GM03348 (cell line): ENCODE measurements at places on chromosomes 6 and 20.

- DNase-seq, result no peak
Observed at GRCh38 chr20:35436177-35436573, 1.9 kb downstream of the GDF5 start.

DNA sequence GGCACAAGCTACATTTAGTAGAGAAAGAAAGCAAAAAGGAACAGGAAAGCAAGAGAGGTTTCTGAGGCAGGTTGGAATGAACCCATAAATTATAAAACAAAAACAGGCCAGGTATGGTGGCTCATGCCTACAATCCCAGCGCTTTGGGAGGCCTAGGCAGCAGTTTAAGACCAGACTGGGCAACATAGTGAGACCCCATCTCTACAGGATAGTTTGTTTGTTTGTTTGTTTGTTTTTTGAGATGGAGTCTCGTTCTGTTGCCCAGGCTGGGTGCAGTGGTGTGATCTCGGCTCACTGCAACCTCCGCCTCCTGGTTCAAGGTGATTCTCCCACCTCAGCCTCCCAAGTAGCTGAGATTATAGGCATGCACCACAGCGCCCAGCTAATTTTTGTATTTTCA is 49.0 kb downstream of the AFG1L start:
- DNase-seq, result no peak

DNA sequence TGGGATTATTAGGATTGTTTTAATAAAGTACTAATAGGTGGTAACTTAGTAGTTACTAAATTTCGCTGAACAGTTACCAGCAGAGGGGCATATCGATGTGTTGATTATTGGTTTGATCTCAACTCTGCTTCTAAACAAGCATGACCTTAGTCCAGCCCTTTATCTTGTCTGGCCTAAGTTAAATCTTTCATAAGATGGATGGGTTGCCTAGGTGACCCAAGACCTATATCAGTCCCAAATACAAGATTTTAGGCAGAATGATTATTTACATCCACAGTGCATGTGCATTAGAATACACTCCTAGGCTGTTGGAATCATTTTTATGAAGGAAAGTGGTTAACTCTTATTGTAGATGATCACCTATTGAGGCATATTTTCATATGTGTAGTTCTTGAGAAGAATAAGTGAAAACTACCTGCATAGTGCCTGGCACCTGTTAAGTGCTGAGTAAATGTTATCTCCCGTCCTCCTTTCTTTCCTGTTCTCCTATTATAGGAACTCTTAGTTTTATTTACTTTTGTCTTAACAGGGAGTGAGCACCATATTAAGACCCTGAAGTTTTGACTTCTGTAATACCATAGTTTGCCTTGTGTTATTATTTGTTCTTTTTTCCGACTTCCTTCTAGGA is 1.1 kb downstream of the HSF2 start:
- no peak for DNase-seq

DNA sequence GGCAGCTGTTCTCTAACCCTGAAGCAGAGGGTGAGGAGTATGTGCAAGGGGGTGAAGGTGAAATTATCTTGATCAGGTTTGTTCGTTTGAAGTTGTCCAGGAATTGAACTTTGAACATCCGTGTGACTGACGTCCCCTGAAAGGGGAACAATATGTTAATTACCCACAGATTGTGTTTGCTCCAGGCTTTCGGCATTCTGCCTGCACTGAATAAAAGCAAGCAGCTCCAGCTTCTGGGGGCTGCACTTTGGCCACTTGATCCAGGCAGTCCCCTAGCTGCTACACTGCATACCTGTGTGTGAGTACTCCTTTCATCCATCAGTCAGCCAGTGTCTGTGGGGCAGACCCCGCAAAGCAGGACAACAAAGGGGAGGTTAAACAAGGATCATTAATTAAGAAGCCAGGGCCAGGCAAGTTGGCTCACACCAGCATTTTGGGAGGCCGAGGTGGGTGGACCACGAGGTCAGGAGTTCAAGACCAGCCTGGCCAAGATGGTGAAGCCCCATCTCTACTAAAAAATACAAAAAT is 104.8 kb upstream of the BTN3A2 start:
- DNase-seq, result no peak

GRCh38 chr6:53309901-53310300 is 38.8 kb downstream of the ELOVL5 start:
- DNase-seq, result no peak

DNA sequence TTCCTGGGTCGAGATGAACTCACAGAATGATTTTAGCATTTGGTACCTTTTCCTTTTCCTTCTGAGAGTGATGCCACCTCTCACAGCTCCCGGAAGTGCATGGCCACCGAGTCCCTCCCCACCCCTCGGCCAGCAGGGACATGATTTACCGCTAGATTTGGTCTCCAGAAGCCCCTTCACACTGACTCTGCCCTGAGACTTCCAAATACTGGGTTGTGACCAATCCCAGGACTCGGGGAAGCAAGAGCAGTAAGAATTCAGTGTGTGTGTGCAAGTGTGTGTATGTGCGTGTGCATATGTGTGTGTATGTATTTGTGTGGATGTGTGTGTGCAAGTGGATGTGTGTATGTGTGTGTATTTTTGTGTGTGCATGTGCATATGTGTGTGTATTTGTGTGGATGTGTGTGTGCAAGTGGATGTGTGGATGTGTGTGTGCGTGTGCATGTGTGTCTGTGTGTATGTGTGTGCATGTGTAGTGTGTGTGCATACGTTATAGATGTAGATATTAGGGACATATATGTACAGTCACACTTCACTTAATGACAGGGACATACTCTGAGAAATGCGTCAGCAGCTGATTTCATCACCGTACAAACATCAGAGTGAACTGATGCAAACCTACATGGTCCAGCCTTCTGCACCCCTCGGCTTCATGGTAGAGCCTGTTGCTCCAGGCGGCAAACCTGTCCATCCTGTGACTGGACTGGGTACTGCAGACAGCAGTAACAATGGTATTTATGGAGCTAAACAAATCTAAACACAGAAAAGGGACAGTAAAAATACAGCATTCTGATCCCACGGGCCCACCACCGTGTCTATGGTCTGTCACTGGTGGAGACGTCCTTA is 374.5 kb downstream of the TAF4 start:
- DNase-seq, result no peak

DNA sequence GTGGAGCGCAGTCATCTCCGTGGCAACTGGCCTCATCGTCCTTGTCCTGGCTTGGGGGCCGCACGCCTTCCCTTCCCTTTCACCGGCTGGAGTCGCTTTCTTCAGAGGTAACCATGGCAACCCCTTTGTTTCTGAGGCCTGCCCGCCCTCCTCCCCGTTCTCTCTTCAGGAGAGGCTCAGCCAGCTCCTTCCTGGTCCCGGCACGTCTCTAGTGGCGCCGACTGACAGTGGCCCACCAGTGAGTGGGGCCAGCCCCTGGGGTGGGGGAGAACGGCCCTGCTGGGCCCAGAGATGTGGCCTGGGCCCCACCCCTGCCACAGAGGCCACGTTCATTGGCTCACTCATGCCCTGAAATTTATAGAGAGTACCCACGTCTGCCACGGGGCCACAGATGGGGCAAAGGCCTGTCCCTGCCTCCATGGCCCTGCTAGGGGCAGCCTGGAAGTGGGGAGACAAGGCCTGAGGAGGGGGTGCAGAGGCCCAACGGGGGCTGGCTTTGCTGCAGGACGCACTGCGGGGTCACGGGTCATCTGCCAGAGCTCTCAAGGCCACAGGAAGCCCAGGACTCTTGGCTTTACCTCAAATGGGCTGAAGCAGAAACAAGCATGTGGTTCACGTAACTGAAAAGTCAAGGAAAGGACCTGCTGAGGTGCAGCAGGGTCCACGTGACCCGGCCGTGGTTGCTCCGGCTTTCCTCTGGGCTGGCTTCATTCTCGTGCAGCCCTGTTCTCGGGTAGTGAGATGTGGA is 1.4 kb upstream of the OSBPL2 start:
- no peak for DNase-seq

DNA sequence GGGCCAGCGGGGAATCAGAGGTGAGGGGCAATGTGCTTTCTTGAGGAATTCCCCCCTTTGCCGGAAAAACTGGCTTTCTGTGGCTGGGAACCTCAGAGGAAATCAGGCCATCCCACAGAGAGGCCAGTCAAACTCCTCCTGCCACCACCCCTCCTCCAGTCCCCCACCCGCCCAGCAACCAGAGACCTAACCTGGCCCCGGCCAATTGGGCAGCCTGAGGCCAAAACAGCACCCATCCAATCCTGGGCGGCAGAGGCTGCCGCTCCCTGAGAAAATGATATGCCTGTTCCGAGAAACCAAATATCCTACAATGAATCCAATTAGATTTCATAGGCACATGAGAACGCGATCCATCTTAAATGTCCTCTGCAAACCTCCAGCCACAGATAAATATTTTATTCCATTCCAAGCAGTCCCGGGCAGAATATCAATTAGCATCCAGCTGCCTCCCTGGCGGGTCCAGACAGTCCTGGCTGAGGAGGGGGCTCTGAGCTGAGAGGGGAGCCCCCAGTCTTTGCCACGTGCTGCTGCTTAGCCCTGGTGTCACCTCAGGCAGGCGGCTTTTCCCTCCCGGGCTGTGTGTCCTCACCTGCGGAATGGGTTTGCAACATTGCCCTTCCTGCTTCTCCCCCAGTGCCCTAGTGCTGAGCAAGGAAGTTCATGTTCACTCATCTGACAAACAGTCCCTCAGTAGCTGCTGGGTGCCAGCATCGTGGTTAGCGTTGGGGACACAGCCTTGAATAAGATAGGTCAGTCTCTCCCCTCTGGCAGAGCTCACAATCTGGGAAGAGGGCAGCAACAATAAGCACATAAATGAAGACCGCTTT is 95.0 kb downstream of the DLGAP4 start:
- no peak for DNase-seq

DNA sequence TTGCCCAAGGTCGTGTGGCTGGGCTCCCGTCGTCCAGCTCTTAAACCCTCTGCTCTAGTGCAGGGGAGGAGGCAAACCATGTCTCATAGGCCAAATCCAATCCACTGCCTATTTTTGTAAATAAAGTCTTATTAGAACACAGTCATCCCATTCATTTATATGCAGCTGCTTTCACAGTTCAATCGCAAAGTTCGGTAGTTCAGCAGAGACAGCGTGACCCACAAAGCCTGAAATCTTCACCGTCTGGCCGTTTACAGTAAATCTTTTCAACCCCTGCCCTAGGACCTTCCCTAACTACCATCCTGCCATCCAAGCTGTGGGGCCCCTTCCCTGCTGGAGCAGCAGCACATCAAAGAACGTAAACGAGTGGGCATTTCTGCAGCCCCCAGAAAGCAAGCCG is 65.9 kb downstream of the EYA2 start:
- no peak for DNase-seq

GRCh38 chr6:132382630-132383175 is 18.6 kb downstream of the MOXD1 start:
- no peak for DNase-seq

DNA sequence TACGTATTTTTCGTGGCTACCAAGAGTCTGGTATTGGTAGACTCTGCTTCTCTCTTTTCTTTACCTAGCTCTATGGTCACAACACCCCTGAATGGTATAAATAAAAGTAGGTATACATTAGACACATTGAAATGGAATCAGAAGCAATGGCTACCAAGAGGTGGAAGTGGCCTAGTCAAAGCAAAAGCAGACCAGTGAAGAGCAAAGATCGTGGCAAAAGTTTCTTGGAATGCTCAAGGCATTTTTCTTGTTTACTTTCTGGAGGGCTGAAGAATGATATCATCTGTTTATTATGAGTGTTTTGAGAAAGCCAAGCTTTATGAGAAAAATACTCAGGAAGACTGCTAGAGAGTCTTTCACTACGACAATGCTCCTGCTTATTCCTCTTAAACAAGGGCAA is 28.6 kb upstream of the MOCS1 start:
- DNase-seq, result no peak

DNA sequence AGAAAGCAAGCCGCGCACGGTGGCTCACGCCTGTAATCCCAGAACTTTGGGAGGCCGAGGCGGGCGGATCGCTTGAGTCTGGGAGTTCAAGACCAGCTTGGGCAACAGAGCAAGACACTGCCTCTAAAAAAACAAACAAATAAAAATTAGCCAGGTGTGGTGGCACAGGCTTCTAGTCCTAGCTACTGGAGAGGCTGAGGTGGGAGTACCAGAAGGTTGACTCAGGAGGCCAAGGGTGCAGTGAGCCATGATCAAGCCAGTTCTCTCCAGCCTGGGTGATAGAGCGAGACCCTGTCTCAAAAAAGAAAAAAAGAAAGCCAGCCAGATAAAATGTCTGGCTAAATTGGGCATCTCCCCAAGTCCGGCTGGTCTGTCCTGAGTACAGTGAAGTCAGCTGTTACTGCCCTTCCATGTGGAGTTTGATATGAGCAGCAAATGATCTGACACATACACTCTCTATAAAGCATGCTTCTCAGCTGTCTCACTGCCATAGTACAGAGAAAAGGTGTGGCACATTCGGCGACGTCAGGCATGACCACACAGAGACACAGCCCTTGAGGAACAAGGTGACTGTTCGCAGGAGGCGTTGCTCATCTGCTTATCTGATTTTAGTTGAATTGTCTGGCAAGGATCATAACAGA is 13.0 kb downstream of the CD83 start:
- no peak for DNase-seq

GRCh38 chr6:131552572-131552971 is 20.5 kb upstream of the ARG1 start:
- DNase-seq, result no peak
